ENCODE measurements at places on chromosomes 6 and 20. TPM values are rescaled to one million over a fixed set of nuclear protein-coding genes. Genes with fewer than 3 reads are reported as not detected.

DNA sequence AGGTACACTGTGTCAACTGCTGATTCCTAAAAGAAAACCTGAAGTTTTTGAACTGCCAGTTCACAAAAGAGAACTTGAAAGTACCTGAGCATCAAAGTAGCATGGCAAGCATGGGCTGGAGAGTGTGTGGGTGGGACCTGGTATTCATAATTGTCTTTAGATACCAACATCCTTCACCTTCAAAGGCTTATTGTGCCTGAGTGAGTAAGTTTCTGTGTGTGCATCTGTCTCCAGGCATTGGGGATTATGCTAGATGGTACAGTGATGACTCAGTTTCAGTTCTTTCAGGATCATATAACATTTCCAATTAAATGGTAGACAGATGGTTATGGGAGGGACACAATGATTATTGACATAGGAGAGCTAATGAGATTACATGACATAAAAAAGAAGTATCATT lies 238.5 kb downstream of the ZFAND3 start:
- no peak overlapping the region for H3K27ac ChIP-seq
- peaks cover 15% of the 10 kb centered on the region for H3K4me1 ChIP-seq
- no peak overlapping the region for H3K4me3 ChIP-seq
- H3K27me3 ChIP-seq, result no peaks in the 10 kb centered on the region
- H3K36me3 ChIP-seq, result peaks cover 20% of the 10 kb centered on the region

The AGER gene
- 23.5 TPM for total RNA-seq

GRCh38 chr6:169725125-169726048 lies 1.1 kb upstream of the PHF10 start:
- DNase-seq, result no peak
- H3K36me3 ChIP-seq, result peaks cover 3% of the 10 kb centered on the region
- peaks cover 27% of the 10 kb centered on the region for H3K4me1 ChIP-seq
- no peaks in the 10 kb centered on the region for H3K27me3 ChIP-seq
- H3K27ac ChIP-seq, result peak overlapping the region; percentile 86
- peak overlapping the region; percentile 86 for H3K4me3 ChIP-seq

GRCh38 chr6:80638213-80639055 lies 532.0 kb downstream of the BCKDHB start:
- no peaks in the 10 kb centered on the region for H3K36me3 ChIP-seq
- no peak for DNase-seq
- no peak overlapping the region for H3K4me3 ChIP-seq
- H3K27me3 ChIP-seq, result no peaks in the 10 kb centered on the region
- no peak overlapping the region for H3K27ac ChIP-seq

Data from activated B cell treated with CpG ODN at 0.5 μM for 24 hours (primary cell).